T-helper 1 cell (primary cell): ENCODE measurements at places on chromosomes 6 and 20.

- no peak for DNase-seq
Observed at GRCh38 chr6:47634210-47635047, 64.0 kb upstream of the ADGRF4 start.

DNA sequence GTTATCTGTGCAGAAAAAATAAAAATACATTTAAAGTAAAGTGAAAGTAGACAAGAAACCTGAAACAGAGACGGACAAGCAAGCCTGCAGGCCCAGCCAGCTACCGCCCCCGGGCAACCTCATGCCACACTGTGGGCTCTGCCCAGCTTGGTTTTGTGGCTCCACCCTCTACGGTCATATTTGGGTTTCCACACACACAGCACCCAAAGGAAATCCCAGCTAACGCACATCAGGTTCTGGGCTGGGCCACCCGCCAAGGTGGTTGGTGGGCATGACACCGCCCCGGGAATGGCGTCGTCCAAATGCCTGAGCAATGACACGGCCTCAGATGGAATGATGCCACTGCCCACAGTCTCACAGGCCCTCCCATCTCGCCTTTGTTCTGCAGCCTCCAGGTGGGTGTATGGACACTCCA is 22.9 kb downstream of the FAM110A start:
- DNase-seq: peak; percentile 69

- no peak for DNase-seq
Observed at GRCh38 chr6:7675353-7675945, 50.5 kb upstream of the BMP6 start.

- peak; percentile 35 for DNase-seq
Observed at GRCh38 chr6:87210979-87211378, 55.6 kb downstream of the ZNF292 start.

DNA sequence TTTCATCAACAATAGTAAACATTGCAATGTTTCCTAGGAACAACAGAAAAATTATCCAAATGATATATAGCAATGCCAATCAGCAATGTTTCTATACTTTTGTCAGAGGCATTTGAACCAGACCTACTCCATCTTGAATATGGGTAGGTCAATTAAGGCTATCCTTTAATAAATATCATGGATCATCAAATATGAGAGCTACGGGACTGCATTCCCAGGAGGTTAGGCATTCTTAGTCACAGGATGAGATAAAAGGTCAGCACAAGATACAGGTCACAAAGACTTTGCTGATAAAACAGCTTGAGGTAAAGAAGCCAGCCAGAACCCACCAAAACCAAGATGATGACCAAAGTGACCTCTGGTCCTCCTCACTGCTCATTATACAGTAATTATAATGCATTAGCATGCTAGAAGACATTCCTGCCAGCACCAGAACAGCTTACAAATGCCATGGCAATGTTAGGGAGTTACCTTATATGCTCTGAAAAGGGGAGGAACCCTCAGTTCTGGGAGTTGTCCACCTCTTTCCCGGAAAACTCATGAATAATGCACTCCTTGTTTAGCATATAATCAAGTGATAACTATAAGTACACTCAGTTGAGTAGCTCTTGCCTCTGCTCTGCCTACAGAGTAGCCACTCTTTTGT is 8.6 kb upstream of the SERPINB6 start:
- DNase-seq: no peak

GRCh38 chr20:22890594-22891300 is 144.4 kb upstream of the SSTR4 start:
- no peak for DNase-seq

- DNase-seq: no peak
Observed at GRCh38 chr6:112433457-112433856, 86.3 kb downstream of the RFPL4B start.

- no peak for DNase-seq
Observed at GRCh38 chr20:23132930-23133559, 46.9 kb upstream of the CD93 start.

GRCh38 chr6:148218542-148219258 is 123.9 kb upstream of the SASH1 start:
- no peak for DNase-seq

DNA sequence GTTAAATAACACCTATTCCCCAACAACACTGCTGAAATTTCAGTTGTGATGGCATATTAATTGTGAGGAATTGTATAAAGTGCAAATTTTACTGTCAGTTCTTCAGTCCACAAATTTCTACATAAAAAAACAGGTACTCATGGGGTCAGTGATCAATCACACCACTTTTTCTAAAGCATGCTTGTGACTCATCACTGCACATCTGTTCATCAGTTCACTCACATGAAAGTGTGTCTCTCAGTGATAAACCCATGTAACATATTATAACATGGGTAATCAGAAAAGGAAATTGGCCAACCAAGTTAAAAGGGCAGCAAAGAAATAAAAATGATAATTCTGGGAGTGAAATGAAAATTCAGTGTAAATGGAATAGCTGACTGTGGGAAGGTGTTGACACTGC is 234.7 kb upstream of the FKBP1C start:
- no peak for DNase-seq

- no peak for DNase-seq
Observed at GRCh38 chr6:88339761-88340160, 173.6 kb upstream of the CNR1 start.

DNA sequence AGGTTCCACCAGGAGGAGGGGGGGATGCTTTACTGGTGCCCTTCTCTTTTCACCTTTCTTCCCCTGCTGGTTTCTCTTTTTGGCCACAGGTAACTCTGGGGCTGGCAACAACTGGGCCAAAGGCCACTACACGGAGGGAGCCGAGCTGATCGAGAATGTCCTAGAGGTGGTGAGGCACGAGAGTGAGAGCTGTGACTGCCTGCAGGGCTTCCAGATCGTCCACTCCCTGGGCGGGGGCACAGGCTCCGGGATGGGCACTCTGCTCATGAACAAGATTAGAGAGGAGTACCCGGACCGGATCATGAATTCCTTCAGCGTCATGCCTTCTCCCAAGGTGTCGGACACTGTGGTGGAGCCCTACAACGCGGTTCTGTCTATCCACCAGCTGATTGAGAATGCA is 4.4 kb downstream of the TUBB1 start:
- no peak for DNase-seq

GRCh38 chr20:3106658-3107463 is 22.3 kb upstream of the AVP start:
- DNase-seq: no peak

DNA sequence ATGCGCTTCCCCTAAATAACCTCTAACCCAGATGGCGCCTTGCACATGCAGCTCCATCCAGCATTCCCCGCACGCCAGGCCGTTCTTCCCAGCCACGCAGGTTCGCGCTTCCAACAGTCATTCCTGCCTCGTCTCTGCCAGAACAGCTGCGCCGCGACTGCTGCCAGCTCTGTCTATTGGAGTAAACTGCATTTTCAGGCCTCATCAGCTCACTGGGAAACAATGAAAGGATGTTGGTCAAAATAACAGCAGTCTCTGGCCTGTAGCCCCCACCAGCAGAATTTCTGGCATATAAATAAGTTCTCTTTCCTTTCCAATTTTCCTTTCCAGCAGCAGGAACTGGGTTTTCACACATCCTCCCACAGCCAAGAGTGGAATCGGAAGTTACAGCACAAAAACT is 14.6 kb downstream of the NRSN1 start:
- DNase-seq: no peak

DNA sequence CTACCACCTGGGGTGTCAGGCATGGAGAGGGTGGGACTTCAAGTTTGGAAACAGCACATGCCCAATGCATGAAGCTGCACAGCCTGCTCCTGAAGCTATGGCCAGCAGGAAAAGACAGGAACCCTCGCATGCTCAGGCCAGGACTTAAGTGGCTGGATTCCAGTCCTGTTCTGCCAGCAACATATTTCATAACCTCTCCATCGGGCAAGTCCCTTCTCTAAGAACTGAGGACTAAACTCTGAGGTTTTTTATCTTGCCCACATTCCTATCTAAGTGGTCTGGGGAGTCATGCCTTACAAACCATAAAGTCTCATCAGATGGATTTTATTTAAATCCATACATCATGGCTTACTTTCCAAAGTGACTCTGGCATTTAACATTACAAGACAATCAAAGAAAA is 27.5 kb upstream of the AGPAT4 start:
- DNase-seq: no peak

DNA sequence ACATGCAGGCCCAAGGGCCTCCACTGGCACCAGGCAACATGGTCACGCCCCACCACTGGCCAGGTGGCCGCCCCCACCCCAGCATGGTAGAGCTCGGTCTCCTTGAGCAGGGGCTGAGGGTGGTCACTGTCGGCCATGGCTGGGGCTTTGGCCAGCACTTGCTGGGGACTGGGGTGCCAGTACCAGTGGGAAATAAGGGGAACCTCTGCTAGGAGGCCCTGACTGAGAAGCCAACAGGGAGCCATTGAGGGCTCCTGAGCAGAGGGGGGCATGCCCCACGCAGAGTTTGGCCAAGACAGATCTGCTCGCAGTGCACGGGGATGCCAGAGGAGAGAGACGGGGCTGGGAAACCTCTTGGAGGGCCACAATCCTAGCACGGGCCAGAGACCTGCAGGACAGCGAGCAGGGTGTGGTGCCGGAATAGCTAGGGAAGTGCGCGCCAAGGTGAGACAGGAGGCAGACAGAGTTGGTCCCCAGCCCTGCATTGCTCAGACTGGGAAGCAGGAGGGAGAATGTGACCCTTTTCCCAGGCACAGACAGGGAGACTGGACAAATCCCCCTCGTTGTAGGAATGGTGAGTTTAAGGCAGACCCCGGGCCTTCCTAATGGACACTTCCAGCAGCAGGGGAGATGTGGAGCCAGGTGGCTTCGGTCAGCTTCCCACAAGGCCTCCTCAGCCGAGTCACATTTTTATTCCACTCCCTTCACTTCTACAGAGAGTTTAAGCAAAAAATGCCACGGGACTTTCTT is 179.0 kb upstream of the CST7 start:
- DNase-seq: no peak

DNA sequence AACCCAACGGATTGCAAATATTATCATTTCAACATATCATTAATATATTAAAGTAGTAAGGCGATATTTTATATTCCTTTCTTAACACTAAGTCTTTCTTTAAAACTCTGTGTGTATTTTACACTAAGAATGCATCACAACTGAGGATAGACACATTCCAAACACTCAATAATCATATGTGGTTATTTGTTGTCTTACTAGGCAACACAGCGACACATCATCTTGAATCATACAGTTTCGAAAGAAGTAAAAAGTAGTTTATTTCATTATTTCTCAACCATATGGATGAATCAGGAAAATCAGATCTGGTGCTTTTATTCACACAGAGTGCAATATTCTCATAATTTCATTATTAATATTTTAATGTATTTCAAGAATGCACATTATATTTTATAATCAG is 662.4 kb downstream of the EPHA7 start:
- no peak for DNase-seq

DNA sequence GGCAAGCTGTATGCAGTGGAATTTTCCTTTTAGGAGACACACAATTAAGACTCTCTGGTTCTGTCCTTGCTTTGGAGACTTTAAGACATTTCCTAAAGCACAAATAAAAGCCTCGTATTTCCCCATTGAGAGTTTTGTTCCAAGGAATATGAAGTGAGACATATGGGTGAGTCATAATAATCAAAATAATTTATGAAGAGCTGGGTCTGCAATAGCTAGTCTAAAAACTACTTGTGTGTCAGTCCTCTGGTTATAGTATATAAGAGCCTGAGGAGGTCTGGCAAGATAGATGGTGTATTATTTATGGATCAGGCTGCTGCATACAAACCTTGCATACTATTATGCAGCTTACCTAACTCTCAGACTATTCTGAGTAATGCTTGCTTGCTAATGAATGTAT is 142.6 kb downstream of the ADGRG6 start:
- no peak for DNase-seq

DNA sequence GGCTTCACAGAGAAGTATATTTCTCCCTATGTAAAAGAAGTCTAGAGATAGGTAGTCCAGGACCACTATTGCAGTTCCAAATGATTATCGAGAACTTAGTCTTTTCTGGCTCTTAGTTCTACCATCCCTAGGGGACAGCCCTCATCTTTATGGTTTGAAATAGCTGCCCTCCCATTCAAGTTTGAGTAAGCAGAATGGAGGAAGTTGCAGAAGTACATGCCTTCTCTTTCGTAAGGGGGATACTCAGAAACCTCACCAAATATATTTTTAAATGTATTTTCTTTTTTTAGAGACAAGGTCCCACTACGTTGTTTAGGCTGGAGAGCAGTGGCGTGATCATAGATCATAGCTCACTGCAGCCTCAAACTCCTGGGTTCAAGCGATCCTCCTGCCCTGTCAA is 236.8 kb upstream of the RREB1 start:
- no peak for DNase-seq

GRCh38 chr6:56356426-56356825 is 109.0 kb upstream of the COL21A1 start:
- DNase-seq: no peak

DNA sequence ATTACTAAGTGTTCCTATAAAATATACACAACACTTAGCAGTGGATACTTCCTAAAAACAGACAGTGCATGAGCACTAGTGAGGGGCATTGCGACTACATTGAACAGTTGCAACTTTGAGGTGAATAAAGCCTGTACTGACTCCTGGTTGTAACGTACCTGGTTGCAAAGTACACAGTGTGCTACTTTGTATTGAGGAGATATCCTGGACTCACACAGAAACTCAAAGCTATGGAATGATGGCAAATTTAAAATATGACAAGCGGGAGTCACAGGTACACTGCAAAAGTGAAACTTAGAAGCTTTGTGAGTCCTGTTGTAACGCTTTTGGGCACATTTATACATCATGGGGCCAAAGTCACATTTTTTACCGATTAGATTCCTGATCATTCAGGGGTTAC is 55.6 kb upstream of the HLA-A start:
- no peak for DNase-seq

DNA sequence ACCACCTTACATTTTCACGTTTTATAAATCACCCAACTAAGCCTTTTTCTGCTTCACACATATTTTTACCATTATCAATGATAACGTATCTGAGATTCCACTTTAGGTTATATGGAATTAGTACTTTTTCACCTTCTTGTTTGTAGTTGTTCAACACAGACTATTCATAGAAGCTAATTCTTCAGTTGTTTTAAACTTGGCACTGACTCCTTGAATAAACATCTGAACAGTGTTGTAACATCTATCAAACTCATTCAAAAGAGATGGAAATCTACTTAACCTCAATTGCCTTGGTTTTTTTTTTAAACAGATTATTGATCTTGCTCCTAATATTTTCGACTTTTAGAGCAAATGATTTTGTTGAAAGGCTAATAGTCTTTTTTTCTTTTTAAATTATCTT is 34.2 kb downstream of the PTPRA start:
- no peak for DNase-seq
